ENCODE measurements at places on chromosomes 12 and 14. TPM values are rescaled to one million over a fixed set of nuclear protein-coding genes. Genes with fewer than 3 reads are reported as not detected.
A peak's percentile ranks its signal among the peaks of the same experiment; 100 is the strongest.

DNA sequence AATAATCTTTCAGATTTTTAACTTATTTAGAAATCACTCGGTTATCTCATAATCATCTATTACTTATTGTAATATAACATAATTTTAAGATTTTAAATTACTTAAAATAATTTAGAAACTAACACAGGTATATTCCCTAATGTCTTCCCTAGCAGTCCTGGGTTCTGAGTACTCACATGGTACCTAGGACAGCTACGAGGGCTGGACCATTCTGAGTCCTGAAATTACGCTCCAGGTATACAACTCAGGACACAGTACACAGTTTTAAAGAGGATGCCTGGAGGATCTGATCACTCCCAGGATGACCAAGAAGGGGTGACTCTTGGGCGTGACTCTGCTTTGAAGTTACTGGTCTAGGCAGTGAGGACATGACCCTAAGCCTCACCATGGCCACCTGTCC is 9.1 kb upstream of the RASSF8 start:
- DNase-seq = no peak

DNA sequence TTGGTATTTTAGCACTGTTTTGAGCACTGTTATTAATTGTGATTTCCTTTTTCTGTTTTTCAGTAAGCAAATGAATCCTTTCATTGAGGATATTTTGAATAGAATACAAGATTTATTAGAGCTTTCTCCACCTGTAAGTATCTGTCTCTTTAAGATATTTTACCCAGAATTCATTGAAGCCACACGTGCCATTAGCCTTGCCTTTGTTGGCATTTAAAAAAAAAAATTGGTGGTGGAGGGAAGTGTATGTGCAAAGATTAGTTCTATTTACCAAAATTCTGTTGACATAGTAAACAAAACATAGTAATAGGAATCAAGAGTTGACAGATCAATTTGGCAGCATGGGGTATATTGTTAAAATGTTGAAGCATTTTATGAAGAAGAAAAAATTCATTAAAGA is 23.8 kb downstream of the XPOT start:
- no peak for DNase-seq

- no peak for DNase-seq
Measured at GRCh38 chr12:30599608-30600007, 96.1 kb downstream of the IPO8 start.

TAS2R31 gene
- 1.0 TPM for polyA plus RNA-seq

GRCh38 chr12:84874825-84875139 is 37.8 kb downstream of the SLC6A15 start:
- no peak for DNase-seq

GRCh38 chr12:117294189-117294603 is 67.2 kb downstream of the NOS1 start:
- no peak for DNase-seq

- DNase-seq = no peak
Measured at GRCh38 chr12:109461846-109462756, 15.0 kb downstream of the KCTD10 start.

DNA sequence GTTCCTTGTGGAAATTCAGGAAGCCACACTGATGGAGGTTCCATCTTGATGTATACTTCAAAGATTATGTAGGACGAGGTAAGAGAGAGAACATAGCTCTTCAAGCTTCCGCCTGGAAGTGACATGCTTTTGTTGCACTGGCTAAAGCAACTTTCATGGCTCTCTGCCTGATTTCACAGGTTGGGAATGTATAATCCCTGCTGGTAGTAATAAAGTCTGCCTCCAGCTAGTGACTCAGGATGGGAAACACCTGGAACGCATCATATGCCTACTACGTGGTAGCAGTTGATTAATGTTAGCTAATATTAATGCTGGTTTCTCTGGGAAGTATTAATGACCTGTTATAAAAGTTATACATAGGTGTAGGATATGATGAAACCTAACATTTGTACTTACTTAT is 71.1 kb downstream of the PELI2 start:
- peak; percentile 10 for DNase-seq

EGLN3 gene
- 13.6 TPM for polyA plus RNA-seq

DNA sequence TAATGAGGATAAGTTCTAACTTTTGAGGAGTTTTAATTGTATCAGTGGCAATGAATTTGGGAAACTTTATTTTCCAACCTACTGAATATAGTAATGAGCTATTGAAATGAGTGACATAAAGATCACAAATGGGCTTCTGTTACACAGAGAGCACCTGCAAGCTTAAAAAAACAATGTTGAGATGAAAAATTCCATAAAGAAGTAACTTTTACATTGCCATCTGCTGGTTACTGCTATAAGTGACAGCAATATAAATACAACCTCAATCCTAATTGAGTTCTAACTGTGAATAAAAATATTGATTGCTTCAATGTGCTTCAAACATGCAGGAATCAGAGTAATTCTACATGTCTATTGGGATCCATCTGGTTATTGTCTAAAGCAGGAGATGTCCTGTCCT is 14.2 kb downstream of the WIF1 start:
- DNase-seq = no peak

INHBC gene
- polyA plus RNA-seq = 0.21 TPM

- no peak for DNase-seq
Measured at GRCh38 chr14:104895207-104895785, 29.4 kb upstream of the PLD4 start.

GRCh38 chr14:76375484-76375883 is 453 bp upstream of the ESRRB start:
- DNase-seq = no peak
